ENCODE measurements at places on chromosomes 3 and 15.

DNA sequence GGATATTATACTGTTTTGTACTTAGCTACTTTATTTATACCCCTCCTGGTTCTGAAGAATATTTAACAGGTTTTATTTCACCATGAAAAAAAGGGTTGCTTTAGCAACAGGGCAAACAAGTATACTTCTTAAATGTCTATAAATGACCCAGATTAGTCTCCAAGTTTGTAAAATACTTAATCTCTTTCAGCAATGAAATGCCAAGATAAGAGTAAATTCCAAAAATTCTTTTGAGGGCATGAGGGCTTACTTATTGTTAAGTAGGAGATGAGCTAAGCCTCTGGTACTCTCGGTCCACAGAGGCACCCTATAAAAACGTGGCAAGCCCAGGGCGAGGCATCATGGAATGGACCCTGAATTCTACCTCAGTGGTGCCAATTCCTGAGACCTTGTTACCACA, 264.8 kb upstream of the NSMCE3 start:
- no peak for DNase-seq

DNA sequence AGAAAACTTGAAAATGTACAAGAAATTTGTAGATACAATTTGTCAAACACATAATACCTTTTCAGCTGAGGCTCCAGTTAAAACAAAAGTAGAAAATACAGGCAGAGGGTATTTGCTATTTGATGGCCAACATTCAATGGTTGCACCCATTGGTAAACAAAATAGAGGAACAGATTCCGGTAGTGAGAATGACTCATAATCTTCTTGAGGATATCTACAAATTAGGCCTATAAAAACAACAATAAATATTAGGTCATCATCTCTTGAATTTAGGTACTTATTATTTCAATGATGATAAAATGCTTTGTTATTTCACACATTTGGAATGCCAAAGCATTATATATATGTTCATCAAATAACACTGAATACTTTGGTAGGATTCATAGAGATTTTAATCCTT, 53.4 kb downstream of the DENND4A start:
- no peak for DNase-seq

DNA sequence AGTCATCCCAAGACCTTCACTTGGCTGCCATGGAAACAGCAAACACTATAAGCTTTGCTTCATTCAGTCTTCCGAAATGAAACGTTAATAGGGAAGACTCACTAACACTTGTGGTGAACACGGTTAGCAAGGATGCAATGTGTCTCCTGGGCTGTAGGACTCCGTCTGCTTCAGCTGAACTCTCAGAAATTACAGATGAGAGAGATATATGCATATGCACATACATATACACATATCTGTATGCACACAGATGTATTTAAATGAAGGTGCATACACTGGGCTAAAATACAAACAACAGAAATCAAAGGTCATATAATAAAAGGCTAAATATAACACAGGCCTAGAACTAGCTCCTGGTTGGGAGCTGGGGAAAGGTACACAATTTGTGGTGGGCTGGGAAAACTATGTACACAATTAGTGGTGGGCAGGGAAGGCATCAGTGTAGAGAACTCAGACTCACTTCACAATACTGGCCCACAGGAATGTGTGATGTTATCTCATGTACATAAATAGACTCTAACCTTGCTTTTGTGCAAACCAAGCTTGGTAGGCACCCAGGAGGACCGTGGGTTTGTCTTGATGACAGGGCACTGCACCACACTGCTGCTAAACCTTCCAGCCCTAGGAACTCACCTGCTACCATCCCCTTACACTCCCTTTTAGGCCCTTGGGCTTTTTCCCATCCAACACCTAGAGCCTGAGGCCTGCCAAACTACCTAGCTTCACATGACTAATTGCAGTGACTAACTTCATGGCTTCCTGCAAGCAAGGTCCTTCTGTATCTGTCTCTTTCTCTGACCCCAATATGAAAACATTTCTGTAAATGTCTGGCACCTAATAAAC, 873.1 kb downstream of the NSUN3 start:
- no peak for DNase-seq

- no peak for DNase-seq
These were observed 73.6 kb downstream of the OXSM start for GRCh38 chr3:25863416-25863959.

DNA sequence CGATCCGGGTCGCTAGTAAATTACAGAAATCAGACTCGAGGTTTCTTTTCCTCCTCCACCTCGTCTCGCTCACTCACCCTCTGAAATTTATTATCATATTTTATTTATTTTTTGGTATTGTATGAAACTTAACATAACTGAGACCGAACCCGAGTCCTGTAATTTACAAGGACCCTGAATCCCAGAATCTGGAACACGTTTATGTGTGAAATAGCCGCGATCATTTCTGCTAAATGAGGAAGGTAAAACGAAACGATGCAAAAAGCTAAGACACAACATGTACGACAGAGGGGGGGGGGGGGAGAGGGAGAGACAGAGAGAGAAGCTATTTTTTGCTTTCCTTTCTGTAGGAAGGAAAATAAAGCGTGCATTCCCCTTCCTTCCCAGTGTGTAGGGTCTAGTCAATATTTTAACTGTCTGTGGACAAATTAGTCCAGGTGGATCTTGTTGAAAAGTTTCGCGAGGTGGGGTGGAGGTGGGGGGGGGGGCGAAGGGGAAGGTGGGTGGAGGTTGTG, 1.6 kb downstream of the BBX start:
- no peak for DNase-seq

- no peak for DNase-seq
These were observed 30.4 kb downstream of the GOLGA6L2 start for GRCh38 chr15:23416349-23417276.

GRCh38 chr3:122681974-122682409, 1.4 kb downstream of the PARP14 start:
- DNase-seq, result no peak

DNA sequence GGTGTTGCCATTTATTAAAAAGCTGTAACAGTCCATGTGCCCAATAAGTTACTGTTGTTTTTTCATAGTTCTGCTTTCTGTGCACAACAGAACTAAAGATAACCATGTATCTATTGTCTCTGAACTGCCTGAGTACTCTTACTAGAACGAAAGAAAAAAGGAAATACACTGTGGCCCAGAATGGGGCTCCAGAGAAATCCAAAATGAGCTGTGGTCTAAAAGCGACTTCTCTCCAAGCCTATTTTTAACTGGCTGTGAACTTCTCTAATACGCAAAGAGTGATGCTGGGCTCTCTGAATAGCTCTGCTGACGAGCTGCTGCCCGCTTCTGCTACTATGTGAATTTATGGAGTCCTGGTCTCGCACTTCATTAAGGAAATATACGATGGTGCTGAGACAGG, 56.2 kb upstream of the LPP start:
- no peak for DNase-seq

DNA sequence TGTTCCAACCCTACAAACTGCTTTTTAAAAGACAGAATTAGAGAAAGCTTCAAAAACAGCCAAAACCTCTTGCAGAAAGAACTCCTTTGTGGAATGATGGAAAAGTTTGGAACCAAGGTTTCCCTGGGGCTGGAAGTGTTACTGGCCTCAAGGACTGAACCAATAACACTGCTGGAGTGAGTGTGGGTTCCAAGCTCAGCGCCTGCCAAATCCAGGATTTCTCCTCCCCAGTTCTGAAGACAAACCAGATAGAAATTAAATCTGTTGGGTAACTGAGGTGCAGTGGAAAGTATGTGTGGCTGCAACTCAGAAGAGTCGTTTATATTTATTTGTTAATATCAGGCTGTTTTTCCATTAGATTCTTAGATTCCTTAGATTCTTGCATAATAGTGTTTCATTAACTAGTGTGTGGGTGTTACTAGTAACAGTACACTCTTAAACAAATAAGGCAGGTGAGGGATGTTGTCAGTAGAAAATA, 66.5 kb upstream of the FNDC3B start:
- no peak for DNase-seq

GRCh38 chr15:75994220-75994619, 18.0 kb downstream of the NRG4 start:
- DNase-seq, result no peak

DNA sequence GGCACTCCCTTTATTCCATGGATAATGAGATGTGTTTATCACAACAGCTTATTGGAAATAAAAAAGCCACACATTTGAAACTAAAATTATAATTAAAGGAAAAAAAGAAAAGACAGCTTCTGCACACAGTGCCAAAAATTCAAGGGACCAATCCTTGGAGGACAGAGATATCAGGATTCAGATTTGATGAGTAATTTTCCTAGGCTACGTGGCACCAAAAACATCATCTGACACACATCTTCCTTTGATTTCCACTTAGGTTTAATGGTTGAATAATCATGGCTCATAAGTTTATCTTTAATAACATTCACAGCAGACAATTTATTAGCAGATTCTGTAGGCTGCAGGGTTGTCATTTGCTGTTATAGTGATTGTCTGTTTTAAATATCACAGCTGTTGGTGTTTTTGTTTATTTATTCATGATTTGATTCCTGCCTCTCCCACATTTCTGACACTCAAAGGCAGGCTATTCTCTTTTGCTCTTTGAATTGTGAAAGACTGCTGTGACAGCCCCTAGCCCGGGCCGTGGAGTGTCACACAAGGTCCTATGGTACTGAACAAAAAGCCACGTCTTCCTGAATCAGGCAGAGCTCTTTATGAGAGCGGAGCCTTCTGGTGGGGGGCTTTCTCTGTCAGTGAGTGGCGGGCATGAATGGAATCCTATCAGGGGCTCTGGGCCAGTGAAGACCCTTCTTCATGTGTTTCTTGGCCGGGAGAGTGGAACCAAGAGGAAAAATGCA, 708.5 kb downstream of the SQOR start:
- DNase-seq, result no peak

DNA sequence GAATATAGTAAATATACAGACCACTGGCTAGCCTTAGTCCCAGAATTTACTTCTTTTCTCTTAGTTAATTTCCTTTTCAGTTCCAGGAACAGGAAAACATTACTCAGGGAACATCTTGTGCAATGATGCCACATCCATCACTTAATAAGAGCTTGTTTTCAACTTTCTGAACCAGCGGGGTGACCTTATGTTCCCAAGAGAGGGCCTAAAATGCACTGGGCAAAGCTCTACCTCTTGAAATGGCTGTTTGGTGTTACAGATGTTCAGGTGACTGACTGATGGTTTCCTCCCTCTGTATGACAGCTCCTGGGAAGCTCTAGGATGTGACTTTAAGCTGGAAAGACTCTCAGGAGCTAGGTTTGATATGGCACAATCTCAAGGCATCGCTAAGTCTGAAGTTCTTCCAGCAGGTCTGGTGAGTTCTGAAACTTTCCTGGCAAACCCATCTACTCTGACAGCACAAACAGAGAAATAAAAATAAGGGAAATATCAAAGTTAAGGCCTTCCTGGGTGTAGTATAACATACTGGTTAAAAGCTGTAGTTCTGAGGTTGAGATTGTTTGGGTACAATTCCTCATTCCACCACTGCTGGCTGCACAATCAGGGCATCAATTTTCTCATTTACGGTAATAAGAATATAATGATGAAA, 98.6 kb downstream of the ZIC1 start:
- no peak for DNase-seq

DNA sequence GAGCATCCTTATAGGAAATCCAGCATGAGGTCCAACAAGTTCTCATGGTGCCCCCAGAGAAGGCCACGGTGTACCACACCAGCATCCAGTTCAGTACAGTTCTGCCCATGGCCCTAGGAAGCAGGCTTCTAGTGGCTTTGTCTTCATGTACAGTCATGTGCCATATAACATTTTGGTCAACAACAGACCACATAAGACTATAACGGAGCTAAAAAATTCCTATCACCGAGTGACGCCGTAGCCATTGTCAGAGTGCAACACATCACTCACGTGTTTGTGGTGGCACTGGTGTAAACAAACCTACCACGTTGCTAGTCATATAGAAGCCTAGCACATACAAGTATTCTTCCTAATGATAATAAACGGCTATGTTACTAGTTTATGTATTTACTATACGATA, 209.0 kb downstream of the ARRDC4 start:
- no peak for DNase-seq

DNA sequence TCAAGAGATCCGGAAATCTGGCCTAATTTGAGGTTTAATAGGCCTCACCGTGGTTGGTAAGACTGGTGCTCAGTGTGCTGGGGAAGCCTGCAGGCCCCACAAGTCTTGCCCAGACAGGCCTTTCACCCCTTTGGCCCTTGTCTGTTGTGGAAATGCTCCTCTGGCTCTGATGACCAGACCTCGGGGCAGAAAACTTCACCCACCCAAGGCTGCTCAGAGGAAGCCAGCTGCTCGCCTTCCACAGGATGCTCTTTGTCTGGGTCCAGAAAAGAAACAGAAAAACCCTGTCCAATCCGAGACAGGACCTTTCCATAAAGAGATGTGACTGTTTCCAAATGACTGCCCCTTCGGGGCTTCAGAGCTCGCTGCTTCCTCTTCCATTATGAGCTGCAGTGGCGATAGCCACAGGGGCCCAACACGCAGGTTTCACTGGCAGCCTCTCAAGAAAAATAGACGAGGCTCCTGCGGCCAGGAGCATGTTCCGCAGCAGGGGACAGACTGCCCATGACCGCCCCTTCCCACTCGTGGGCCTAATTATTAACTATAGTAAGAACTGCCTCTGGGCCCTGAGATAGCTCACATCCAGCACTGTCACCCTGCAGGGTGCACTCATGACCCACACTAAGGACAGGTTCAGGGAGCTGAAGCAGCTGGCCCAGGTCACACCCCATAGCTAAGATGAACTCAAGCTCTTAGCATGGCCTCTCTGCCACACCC, 6.8 kb upstream of the SNX22 start:
- no peak for DNase-seq

DNA sequence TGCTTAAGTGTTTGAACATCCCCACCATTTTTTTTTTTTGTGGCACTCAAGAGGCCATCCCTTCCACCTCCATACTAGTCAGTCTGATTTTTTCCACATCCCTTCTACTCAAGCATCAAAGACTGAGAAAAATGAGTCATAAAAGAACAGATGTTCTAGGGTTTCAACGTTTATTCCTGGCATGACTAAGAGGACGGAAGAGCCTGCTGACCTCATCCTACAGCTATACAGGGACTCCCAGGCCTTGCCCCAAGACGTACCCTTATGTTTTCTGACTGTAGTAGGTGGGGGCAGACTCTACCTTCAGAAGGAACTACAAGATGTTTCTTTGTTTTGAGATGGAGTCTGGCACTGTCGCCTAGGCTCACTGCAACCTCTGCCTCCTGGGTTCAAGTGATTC, 3.3 kb upstream of the ITPKA start:
- DNase-seq, result no peak

DNA sequence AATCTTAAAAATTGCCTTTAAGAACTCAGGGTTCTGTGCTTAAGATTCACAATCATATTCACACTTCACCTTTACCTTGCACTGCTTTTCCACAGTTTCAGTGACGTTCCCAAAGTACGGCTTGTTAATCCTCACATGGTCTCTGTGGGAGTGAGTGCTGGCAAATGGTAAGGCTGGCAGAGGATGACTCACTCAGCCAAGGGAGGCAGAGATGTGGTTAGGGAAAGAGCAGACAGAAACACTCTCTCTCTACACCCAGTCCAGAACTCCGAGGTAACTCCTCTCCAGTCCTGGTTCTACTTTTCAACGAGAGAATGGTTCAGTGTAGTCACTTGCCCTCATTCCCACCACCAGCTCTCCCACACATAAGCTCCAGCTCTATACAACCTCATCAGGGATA, 33.1 kb downstream of the RASGRP1 start:
- no peak for DNase-seq

All from stimulated activated CD4-positive, alpha-beta T cell treated with anti-CD3 and anti-CD28 coated beads, TNF-alpha, amount 100 ng/mL, for 1 hour (primary cell).